Lung (tissue), 17 donors: ENCODE measurements at places on chromosomes 11 and 22. TPM values are rescaled to one million over a fixed set of nuclear protein-coding genes. Genes with fewer than 3 reads are reported as not detected.
A peak's percentile ranks its signal among the peaks of the same experiment; 100 is the strongest.

The TAGLN gene
- 172 TPM for total RNA-seq

The C11orf86 gene
- not detected for total RNA-seq

The P2RY2 gene
- total RNA-seq, result 3.8 TPM

The MRGPRE gene
- not detected for total RNA-seq

DNA sequence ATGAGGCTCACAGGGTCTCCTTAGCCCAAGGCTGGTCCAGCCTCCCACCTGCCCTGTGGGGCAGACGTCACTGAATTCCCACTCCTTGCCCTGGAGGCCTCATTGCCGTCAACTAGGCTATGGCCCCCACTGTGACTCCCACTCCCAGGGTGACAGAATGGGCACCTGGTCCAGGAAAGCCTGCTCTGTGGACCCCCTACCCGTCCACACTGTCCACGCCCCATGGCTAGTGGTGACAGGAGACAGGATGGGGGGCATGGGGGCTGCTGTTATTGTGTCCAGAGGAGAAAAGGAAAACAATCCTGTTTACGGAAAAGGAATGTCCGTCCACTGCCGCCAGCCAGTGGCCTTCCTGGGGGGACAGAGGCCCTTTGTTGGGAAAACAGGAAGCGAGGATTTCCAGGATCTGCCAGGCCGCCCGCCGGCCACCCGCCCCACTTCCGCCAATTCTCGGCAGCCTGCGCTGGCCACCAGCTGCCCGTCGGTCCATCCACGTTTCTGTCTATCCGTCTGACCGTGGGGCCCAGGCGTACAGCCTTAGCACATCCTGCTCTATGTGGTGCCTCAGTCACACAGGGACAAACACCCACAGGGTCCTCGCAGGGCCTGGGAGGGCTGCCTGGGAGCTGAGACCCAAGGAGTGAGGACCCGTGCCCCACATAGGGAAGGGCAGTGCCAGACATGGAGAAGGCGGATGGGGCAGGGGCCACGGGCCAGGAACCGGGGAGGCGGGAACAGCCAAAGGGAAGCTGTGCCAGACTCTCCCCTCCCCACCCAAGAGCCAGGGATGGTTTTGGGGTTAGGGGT is 19.5 kb downstream of the CRELD2 start:
- no peak overlapping the region for H3K4me3 ChIP-seq
- H3K27ac ChIP-seq, result peak overlapping the region; percentile 91
- DNase-seq, result peak; percentile 70
- H3K36me3 ChIP-seq, result no peaks in the 10 kb centered on the region
- no peaks in the 10 kb centered on the region for H3K27me3 ChIP-seq
- peaks cover 3% of the 10 kb centered on the region for H3K4me1 ChIP-seq

GRCh38 chr22:33757041-33757801 is 163.1 kb downstream of the LARGE1 start:
- DNase-seq, result no peak
- H3K27ac ChIP-seq, result peak overlapping the region; percentile 11
- no peak overlapping the region for H3K4me3 ChIP-seq

DNA sequence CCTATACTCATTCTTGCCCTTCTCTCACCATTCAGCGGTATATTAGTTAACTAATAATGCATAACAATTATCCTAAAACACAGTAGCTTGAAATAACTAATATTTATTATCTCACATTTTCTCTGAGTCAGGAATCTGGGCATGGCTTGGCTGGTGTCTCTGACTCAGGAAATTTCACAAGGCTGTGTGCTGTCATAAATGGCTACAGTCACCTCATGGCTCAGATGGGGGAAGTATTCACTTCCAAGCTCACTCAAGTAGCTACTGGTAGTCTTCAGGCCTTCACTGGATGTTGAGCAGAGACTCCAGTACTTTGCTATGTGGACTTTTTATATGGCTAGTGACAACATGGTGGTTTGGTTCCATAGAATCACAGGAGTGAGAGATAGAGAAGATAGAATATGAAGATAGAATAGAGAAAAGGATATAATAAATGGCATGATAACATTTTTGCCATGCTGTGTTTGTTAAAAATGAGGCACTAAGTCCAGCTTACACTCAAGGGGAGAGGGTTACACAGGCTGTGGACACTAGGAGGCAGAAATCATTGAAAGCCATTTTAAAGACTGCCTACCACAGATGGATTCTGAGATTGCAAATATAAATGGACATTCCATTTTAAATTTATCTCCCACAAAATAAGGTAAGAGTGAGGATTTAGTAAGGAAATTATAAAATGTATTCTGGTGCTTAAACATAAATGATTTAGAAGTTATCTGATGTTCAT is 997.8 kb upstream of the CHORDC1 start:
- DNase-seq, result peak; percentile 22
- no peak overlapping the region for H3K27ac ChIP-seq
- H3K4me1 ChIP-seq, result peaks cover 7% of the 10 kb centered on the region
- H3K36me3 ChIP-seq, result no peaks in the 10 kb centered on the region
- H3K27me3 ChIP-seq, result no peaks in the 10 kb centered on the region

DNA sequence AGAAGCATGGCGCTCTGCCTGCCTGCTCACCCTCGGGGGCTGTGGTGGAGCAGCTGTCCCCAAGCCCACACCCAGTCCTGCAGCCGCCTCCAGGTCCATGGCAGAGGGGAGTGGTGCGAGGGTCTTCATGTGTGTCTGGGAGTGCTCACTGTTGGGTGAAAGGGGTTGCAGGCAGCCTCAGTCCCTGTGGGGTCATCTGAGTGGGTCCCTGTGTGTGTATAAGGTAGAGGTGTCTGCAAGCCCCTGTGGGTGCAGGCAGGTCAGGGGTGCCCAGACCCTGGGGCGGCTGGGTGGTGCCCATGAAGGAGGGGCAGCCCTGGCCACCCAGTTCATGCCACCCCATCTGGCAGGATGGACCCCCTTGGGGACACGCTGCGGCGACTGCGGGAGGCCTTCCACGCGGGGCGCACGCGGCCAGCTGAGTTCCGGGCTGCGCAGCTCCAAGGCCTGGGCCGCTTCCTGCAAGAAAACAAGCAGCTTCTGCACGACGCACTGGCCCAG is 4.9 kb downstream of the ALDH3B1 start:
- H3K36me3 ChIP-seq, result peaks cover 4% of the 10 kb centered on the region
- H3K27ac ChIP-seq, result peak overlapping the region; percentile 88
- H3K4me1 ChIP-seq, result peaks cover 40% of the 10 kb centered on the region
- no peak overlapping the region for H3K4me3 ChIP-seq
- no peaks in the 10 kb centered on the region for H3K27me3 ChIP-seq

DNA sequence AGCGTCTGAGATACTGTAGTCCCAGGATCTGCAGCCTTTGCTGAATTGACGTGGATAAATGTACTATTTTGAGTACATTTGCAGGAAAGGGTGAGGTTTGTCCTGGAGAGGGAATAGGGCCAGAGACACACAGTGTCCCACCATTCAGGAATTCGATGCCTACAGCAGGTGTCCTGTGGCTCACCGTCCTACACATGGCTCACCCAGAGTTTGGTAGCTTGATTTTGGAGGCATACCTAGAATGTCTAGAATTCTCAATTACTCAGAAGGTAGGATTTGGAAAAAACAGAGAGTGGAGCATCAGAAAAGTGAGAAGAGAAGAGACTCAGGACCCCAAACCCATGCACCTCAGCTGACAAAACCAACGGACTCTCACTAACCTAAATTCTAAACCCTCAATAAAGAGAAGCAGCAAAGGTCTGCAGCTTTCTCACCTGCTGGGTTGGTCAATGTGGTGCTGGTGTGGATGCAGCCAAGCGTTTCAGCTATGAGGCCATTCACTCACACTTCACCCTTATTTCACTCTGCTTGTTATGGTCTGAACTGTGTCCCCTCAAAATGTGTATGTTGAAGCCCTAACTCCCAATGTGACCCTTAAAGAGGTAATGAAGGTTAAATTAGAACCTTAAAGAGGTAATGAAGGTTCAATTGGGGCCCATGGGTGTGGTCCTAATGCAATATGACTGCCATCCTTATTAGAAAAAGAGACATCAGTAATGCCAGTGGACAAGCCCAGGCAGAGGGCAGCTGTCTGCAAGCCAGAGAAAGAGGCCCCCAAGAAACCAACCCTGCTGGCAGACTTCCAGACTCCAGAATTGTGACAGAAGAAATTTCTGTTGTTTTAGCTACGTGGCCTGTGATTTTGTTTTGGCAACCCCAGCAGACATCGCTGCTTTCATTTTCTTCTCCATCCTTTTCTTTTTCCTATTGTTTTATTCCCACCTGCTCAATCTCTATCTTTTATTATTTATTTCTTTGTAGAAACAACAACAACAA is 187.8 kb downstream of the SNX19 start:
- peak; percentile 57 for DNase-seq
- no peaks in the 10 kb centered on the region for H3K36me3 ChIP-seq
- no peaks in the 10 kb centered on the region for H3K27me3 ChIP-seq

DNA sequence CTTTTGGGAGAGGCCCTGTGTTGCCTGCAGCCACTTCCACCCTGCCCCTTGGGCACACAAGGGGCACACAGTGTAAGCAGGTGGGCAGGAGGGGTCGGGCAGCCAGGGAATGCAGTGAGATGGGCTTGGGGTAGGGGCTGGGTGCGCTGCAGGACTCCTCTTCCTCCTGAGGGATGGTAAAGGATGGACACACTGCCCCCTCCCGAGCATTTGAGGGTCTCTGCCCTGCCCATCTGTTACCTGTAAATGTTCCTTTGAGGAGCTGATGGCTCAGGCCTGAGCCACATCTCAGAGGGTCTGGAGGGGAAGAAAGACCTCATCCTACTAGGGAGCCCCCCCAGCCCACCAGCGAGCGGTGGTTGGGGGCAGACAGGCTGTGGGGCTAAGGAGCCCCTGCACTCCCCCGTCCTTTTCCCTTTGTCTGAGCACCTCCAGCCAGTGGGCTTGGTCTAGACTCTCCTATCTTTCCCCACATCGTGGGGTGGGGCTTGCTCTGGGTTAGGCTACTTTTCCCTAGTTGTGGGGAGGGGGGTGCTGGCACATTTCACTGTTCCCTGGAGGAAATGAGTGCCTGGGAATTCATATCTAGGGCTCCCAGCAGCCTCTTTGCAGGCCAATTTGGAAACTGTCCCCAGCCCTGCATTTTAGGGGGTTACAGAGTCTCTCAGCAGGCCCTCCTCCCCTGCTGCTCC is 1.7 kb upstream of the TSSC4 start:
- peaks cover 64% of the 10 kb centered on the region for H3K36me3 ChIP-seq
- no peaks in the 10 kb centered on the region for H3K27me3 ChIP-seq
- H3K4me1 ChIP-seq, result peaks cover 3% of the 10 kb centered on the region

- H3K27ac ChIP-seq, result peak overlapping the region; percentile 72
- no peak overlapping the region for H3K4me3 ChIP-seq
- H3K36me3 ChIP-seq, result no peaks in the 10 kb centered on the region
Observed at GRCh38 chr22:29621761-29622526, 18.5 kb downstream of the NF2 start.

- DNase-seq, result peak; percentile 25
- H3K27me3 ChIP-seq, result peaks cover 36% of the 10 kb centered on the region
- H3K4me3 ChIP-seq, result peak overlapping the region; percentile 14
- H3K36me3 ChIP-seq, result no peaks in the 10 kb centered on the region
- peaks cover 2% of the 10 kb centered on the region for H3K4me1 ChIP-seq
- H3K27ac ChIP-seq, result no peak overlapping the region
Observed at GRCh38 chr11:17014833-17015626, 816 bp upstream of the PLEKHA7 start.

GRCh38 chr22:26502688-26503561 is 9.3 kb downstream of the TFIP11 start:
- H3K36me3 ChIP-seq, result peaks cover 49% of the 10 kb centered on the region
- H3K27me3 ChIP-seq, result no peaks in the 10 kb centered on the region
- no peaks in the 10 kb centered on the region for H3K4me1 ChIP-seq
- no peak overlapping the region for H3K4me3 ChIP-seq
- peak; percentile 48 for DNase-seq
- no peak overlapping the region for H3K27ac ChIP-seq

DNA sequence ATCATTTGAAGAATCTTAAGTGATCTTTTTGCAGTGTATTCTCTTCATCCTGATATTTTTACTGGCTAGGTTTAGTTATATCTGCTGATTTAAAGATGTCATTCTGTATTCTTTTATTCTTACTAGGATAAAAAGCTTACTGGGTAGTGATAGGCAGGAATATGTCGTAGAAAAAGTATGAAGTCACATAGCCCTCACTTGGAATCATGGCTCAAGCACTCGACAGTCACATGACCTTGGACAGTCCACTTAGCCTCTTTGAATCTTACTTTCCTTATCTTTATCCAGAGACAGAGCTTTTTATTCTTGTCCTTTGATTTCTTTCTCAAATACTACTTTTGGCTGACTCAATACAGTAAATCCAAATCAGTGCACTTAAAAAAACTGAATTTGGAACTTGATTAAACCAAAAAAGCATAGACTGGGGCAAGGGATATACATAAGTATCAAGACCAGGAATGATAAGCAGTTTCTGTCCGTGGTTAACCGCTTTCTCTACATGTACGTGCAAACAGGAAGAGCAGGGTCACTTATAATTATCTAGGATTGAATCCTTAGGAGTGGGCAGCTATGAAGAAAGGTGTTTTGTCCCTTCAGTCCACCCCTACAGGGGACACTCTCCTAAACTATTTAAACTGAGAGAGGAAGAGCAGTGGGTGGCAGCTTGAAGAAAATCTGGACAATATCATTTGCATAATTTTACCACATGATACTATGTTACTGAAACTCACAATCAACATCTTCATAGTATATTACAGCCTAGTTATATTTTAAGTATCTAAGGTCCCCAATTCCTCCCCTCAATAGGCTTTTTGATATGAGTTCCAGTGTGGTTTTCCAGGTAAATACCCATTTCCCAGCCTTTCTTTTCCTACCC is 8.0 kb downstream of the MMP7 start:
- no peaks in the 10 kb centered on the region for H3K4me1 ChIP-seq
- no peaks in the 10 kb centered on the region for H3K36me3 ChIP-seq
- no peaks in the 10 kb centered on the region for H3K27me3 ChIP-seq
- no peak overlapping the region for H3K4me3 ChIP-seq
- no peak for DNase-seq

DNA sequence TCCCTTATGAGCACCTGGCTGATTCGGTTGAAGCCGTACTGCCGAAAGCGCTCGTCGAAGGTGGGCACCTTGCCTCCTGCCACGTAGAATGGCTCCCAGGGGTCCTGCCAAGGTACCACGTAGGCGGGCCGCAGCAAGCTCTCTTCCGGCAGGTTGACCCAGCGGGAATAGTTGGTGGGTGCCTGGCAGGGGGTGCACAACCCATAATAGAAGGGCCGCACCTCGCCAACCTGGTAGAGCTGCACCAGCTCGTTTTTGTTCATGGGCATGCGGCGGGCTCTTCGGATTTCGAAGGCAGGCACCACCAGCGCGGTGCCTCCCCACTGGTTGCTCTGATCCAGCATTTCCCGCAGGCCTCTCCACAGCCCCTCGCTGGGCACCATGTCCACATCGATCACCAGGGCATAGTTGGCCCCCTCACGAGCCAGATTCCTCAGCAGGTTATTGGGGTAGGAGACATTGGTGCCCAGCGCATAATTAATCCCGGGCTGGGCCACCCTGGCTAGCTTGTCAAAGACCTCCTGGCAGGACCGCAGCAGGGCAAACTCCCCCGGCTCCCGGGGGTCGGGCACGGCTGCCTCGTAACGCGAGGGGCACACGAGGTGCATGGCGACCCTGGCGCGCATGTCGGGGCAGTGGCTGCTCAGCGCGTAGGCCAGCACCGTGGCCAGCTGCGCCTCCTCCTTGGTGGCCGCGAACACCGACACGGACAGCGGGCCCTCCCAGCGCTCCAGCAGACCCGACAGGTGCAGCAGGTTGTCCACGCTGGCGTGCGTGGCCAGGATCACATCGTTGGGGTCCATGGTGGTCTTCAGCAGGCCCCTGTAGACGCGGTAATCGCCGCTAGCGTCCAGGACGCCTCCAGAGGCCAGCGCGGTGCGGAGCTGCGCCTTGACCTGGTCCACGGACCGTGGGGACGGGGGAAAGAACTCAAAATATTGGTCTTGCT is 679 bp downstream of the B4GAT1 start:
- peaks cover 20% of the 10 kb centered on the region for H3K4me1 ChIP-seq
- DNase-seq, result no peak
- H3K27me3 ChIP-seq, result no peaks in the 10 kb centered on the region
- H3K4me3 ChIP-seq, result peak overlapping the region; percentile 78
